ENCODE measurements at places on chromosomes 5 and 9.

GRCh38 chr9:33750307-33750838 lies 45.0 kb upstream of the PRSS3 start:
- no peak for DNase-seq

DNA sequence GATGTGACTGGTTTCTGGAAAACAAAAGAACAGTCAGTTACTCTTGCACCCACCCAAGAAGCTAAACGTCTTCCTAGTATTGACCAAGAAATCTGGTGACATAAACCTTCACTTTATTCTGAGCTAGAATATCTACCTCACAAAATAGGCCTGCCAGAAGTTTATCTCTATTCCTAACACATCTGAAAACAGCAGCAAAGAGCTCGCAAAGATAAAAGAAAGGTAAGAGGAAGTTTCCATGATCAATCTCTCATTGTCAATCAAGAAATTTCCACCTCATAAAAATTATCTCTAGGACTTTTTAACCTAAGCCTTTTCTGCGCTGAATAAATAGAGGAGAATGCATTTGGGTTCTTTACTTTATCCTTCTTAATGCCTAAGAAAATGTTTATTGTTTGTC lies 17.3 kb upstream of the ZNF474 start:
- no peak for DNase-seq

DNA sequence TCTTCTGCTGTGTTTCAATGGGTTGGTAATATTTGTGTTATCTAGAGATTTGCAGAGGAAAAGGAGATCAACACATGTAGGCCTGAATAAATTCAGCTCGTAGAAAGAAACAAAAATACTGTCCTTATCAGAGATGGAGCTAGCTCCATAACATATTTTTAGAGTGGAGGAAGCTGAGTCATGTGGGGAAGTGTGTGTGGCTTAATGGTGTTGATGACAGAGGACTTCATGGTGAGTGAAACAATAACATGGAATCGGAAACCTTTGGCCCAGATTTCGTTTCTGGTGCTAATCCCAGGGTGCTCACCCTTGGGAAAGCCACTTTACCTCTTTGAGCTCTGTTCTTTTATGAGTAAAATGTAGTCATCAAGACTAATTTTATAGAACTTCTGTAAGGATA lies 825.0 kb downstream of the TLR4 start:
- DNase-seq = no peak

GRCh38 chr9:91896097-91896496 lies 53.9 kb downstream of the ROR2 start:
- no peak for DNase-seq

- DNase-seq = peak; percentile 11
Observed at GRCh38 chr5:32020271-32020670, 153.8 kb downstream of the GOLPH3 start.

GRCh38 chr5:89097103-89097502 lies 214.1 kb upstream of the MEF2C start:
- no peak for DNase-seq

DNA sequence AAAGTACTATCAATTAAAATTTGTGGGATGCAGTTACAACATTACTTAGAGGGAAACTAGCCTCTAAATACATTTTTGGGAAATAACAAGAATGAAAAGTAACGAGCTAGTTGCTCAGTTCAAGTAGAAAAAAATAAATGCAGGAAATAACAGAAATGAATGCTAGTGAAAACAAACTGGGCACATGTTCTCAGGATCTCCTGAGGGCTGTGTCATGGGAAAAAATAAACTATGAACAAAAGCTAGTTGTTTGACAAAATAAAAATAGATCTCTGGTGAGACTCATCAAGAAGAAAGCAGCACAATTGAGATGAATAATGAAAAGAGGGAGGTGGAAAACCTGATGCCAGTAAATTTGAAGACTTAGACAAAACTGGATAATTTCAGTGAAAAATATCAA lies 16.3 kb downstream of the IDNK start:
- no peak for DNase-seq

DNA sequence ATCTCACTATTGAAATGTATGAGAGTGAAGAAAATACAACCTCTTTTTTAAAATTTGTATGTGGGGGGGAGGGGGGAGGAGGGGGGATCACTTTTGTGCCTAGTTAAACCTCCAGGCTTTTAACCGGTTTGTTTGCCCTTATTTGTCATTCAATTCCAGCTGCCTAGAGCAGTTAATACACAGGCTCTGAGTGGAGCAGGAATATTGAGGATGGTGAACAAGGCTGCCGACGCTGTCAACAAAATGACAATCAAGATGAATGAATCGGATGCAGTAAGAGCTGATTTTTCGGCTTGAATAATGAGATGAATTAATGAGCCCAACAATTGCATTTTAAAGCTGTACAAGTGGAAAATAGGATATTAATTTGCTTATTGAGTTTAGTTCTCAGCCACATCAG lies 28.7 kb upstream of the SNX24 start:
- DNase-seq = no peak

DNA sequence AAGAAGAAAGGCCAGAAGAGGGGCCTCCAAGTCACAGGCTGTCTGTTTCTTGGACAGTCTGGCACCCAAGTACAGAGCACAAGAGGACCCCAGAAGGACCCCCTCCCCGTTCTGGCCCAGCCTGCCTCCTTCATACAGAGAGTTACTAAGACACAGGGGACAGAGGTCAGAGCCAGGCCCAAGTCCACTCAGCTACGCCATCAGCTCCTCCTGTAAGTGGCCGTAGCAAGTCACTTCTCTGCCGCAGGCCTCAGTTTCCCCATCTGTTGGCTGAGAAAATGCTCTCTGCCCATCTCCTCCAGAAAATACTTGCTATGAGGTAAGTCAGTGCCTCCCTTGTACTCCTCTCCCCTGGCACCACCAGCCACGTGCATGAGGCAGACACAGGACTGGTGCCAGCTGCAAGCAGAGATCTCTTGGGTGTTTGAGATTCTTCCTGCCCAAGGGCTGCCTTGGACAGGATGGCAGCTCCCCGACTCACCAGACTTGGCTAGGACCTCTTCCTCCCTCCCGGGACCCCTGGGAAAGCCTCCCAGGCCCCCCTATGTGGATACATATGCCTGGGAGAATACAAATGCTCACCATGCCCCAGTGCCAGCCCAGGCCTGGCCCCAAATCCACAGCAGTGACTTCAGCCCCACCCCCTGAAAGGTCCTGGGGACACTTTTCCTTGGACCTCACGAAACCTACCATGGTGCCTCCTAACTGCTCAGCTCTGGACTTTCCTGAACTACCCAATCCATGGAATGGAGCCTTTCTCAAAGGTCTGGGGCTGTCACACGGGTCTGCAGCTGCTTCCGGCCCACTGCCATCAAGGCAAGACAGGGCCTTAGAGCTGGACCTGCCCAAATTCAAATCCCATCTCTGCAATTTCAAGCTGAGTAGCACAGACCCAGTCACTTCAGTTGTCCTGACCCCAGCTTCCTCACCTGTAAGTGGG lies 5.1 kb downstream of the EEIG1 start:
- DNase-seq = no peak

DNA sequence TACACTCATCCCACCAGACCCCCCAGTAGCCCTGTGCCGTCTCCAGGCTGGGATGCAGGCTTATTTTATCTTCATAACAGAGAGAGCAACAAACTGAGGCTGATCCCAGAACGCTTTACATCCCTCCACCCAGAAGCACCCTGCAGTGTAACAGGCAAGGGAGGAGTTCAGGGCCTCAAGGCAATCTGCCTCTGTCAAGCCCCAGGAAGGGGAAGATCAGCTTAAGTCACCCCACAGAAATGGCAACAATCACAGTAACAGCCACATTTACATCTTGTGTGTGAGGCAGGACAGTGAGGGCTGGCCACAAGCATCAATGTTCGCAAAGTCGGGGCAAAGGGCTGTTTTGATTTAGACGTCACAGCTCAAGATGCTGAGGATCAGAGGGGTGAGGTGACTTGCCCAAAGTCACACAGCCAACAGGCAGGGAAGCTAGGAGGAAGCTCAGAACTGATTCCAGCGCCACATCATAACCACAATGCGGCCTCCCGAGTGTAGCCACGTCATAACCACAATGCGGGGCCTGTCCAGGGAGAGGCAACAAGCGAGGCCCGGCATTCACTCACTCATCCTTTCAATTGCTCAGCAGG lies 14.4 kb downstream of the STK10 start:
- DNase-seq = no peak

GRCh38 chr5:120388016-120388781 lies 75.9 kb upstream of the PRR16 start:
- DNase-seq = no peak

DNA sequence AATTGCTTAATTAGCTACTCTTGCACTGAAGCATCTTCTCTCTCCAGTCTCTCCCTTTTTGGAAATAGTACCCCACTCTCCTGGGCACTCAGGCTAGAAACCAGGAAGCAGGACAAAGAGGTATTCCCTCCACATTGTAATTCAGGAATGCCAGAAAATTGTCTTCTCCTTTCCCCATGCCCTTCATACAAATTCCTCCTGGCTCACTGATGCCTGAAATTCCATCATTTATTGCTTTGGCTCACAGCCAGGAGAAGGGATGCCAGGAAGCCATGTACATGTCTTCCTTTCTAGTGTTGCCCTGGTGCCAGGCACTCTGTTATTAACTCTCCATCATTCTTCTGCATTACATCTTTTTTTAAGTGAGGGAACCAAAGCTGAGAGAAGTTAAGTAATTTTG lies 716.5 kb upstream of the C9orf72 start:
- DNase-seq = no peak

DNA sequence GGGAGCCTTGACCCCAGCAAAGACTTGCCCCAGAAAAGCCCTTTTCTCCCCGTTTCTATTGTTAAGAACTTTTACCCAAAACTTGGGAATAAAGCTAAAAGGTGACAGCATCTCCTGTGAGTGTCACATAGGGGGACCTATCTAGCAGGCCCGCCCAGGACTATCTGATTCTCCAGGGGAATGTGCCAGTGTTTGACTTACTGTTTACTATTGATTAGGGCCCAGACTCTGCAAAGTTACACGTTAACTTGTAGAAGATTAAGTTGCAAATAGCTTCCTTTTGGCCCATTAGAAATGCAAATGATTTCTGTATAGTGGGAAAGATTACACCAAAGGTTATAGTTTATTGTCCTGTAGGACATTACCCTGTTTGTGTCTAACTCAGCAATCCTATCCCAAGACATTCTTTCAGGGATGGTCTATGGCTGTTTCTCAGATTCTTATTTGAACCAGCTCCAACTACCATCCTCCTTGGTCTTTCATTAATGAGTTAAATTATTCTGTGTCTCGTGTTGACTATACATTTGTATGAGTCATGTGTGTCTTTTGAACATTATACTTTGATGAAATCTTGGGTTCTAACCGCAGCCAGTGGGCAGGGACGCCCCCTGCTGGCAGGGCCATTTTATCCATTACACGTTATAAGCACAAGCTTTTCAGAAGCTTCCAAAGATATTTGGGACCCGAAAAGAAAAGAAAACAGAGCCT lies 60.7 kb downstream of the HRH2 start:
- no peak for DNase-seq

Measured in naive B cell (primary cell).